Activated CD4-positive, alpha-beta T cell treated with anti-CD3 and anti-CD28 coated beads, Interleukin-2, amount 50 U/mL, for 16 hours (primary cell): ENCODE measurements at places on chromosomes 12 and 14.
A peak's percentile ranks its signal among the peaks of the same experiment; 100 is the strongest.

- DNase-seq = no peak
These were observed 20.2 kb downstream of the SLCO1B1 start for GRCh38 chr12:21151184-21151583.

GRCh38 chr12:52221912-52222457, 11.1 kb upstream of the KRT7 start:
- peak; percentile 81 for DNase-seq

DNA sequence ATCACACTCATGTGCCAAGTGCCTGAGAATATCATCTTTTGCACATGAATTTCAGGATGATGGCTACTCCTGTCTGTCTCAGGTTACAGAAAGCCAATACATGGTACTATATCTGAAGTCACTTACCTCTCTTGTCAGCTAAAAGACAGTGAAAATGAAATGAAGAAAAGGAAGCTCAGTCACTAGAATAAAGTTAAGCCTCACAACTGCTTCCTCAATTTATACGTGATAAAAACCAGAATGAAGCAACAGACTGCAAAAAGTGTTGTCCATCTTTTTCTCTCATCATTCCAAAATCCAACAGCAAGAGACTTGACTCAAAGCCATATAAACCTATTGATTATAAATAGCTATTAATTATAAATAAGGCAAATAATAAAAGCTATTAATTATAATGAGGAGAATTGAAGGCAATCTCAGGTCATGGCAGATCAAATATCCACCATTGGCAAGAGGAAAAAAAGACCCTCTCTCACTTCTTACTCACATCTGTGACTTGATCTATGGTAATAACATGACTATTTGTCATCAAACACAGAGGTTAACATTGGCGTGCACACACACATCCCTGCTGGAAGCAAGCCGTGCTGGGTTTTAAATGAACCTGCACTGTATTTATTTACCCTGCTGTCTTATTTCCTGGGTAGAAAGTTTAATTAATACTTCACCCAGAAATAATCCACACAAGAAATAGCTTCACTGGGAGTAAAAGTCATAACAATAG, 10.0 kb downstream of the NIN start:
- no peak for DNase-seq

DNA sequence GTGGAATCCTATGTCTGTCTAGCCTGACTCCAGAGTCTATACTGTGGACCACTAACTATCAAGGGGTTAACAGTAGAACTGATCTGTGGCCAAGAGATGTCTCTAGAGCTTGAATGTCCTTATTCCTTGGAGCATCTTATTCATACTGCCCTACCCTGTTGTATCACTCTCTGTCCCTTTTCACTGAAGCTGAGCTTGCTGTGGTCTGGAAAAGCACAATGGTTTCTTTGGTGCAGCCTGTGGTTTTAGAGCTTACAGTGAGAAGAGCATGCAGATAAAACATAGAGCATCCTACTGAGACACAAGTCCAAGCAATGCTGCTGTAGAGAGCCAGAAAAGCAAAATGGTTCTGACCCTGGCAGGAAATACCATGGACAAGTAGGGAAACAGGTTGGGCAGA, 367.0 kb upstream of the ATP2B1 start:
- no peak for DNase-seq

DNA sequence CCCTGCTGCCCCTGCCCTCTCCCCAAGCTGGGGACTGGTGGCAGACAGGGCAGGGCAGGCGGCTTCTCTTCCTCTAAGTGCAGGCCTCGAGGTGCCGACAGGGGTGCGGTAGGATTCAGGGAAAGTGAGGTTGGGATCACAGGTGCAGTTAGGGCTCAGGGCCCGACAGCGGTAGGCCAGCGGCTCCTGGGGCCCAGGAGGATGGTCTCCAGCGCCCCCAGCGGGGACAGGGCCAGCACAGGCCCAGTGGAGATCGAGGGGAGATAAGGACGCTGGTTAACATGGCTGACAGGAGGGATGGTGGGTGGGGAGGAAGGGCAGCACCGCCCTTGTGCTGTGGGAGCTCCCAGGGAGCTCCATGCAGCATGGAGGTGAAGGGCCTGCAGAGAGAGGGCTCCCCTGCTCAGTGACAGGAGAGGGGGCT, 935 bp upstream of the CRIP1 start:
- DNase-seq = peak; percentile 56

GRCh38 chr12:56634242-56634836, 4.2 kb upstream of the BAZ2A start:
- no peak for DNase-seq

DNA sequence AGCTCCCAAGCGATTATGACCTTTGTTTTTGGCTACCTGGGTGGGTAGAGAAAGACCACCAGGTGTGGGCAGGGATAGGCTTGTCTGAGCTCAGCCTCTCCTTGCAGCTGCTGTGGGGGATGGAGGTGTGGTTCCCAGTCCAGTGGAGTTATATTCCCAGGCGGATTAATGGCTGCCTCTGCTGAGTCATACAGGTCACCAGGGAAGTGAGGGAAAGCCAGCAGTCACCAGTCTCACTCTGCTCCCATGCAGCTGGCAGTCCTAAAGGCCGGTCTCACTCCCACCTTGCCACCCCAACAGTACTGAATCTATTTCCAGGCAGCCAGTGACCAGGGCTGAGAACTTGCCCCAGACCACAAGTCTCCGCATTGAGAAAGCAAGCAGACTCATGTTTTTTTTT, 399.2 kb downstream of the VRK1 start:
- DNase-seq = no peak
